ENCODE measurements at places on chromosomes 12 and 14. TPM values are rescaled to one million over a fixed set of nuclear protein-coding genes. Genes with fewer than 3 reads are reported as not detected.

Gene ATP23
- polyA plus RNA-seq: 10.2 TPM

Gene AQP2
- not detected for polyA plus RNA-seq

Gene TARBP2
- polyA plus RNA-seq: 32.7 TPM

Gene ITPR2
- polyA plus RNA-seq: 1.4 TPM

Gene SAMD15
- 0.10 TPM for polyA plus RNA-seq

GRCh38 chr14:93970965-93971634, 5.3 kb downstream of the ASB2 start:
- peak; percentile 50 for DNase-seq

- DNase-seq: no peak
These were observed 37.3 kb downstream of the PPTC7 start for GRCh38 chr12:110545812-110546211.

- DNase-seq: no peak
These were observed 20.5 kb downstream of the NPC2 start for GRCh38 chr14:74472601-74473000.

- no peak for DNase-seq
These were observed 420.9 kb downstream of the PCNX1 start for GRCh38 chr14:71328183-71328582.

- DNase-seq: no peak
These were observed 3.5 kb downstream of the CLEC9A start for GRCh38 chr12:10033783-10034545.

DNA sequence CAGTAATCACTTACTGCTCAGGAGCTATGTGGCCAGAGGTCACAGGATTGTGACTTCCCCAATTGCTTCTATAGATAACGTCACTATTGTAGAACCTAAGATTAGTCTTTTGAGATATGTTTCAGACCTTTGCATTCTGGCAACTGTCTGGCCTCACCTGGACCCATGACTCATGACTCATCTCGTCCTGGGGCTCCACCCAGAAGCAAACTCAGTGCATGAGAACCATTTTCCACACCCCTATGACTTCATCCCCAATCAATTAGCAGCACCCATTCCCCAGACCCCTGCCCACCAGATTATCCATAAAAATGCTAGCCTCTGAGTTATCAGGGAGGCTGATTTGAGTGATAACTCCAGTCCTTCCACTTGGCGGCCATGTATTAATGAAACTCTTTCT, 186.9 kb downstream of the EMP1 start:
- DNase-seq: peak; percentile 51

DNA sequence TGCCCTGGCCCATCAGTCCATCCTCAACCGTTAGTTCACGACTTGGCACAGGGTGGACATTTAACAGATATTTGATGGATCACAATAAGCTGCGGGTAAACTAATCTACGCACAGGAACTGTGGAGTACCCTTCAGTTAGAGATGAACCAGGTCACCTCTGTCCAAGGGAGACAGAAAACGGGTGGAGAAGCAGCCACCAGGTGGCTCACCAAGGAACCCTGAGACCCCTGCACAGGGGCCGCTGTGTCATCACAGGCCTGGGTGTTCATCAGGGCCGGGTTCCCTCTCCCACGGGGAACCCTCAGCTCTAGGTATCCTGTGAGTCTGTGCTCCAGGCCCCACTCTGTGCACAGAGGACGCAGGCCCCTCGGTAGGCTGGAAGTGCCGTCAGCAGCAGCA, 122.2 kb downstream of the PIWIL1 start:
- no peak for DNase-seq

- no peak for DNase-seq
These were observed 32.1 kb downstream of the BAZ1A start for GRCh38 chr14:34843011-34843554.
